ENCODE measurements at places on chromosomes 7 and 10. TPM values are rescaled to one million over a fixed set of nuclear protein-coding genes. Genes with fewer than 3 reads are reported as not detected.

- no peak for DNase-seq
- no peaks in the 10 kb centered on the region for H3K36me3 ChIP-seq
- H3K27ac ChIP-seq: no peak overlapping the region
- H3K4me1 ChIP-seq: peaks cover 38% of the 10 kb centered on the region
Measured at GRCh38 chr7:50723888-50724287, 58.8 kb downstream of the GRB10 start.

GRCh38 chr7:135980012-135980551 lies 2.9 kb upstream of the MTPN start:
- H3K36me3 ChIP-seq: no peaks in the 10 kb centered on the region
- H3K4me1 ChIP-seq: peaks cover 10% of the 10 kb centered on the region

DNA sequence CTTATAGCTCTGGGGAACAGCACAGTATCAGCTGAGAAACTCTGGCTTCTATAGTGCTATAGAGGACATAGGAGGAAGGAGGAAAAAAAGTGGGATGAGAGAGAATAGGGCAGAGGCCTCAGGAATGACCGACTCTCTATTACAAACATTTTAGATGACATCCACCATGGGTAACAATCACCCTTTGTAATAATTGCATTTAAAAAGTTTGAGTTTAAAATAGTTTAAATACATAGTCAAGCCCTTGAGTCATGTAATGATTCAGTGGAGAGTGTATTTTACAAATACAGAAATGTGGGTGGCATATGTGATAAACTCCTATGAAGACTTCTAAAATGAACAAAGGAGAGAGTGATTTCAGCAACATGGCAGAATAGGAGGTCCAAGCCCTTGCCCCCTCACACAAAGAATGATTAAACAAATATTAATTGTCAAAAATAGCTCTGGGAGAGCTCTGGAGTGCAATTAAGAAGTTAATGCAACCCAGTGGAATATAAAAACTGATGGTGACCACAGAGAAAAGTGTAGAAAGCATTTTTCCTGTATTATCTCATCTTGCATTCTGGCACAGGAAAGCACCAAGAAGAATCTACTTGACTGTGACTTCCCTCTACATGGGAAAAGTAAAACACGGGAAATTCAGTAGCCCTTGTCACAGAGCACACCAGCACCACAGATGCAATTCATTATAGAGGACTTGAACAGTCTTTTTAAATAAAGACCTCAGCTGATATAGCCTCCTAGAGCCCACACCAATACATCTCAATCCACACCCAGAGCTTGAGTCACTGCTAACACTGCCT lies 569.0 kb upstream of the SORCS1 start:
- DNase-seq: no peak
- H3K27ac ChIP-seq: no peak overlapping the region
- H3K36me3 ChIP-seq: no peaks in the 10 kb centered on the region
- peaks cover 4% of the 10 kb centered on the region for H3K4me1 ChIP-seq
- H3K27me3 ChIP-seq: no peaks in the 10 kb centered on the region

DNA sequence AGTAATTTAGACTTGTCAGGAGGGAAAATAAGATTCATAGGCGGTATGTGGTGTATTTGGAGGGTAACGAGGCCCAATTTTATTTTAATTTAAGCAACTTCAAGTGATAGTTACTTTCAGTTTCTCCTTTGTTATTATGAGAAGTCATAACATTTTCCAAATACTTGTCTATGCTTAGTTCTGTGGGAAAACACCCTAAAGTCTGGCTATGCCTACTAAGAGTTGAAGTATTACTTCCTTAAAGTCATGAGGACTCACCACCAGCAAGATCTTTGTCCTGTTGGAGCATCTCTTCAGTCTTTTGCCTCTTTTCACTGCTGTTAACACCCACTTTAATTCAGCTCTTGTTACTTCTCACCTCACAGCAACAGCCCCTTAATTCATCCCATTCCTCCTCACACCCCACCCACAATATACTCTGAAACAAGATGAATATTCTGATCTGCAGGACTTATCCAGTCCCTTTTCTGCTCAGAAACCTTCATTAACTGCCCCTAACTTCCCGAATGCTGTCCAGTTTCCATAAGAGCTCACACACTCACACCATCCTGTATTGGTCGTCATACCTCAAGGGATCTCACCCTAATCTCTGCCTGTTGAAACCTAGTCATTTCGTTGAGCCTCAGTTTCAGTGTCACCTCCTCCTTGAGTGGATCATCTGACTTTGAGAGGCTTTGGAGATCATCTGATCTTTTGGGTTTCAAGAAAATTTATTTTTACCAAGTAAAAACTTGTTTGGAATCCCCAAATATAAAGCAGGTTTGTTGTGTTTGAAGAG lies 61.3 kb downstream of the DNAH11 start:
- no peak overlapping the region for H3K27ac ChIP-seq
- H3K36me3 ChIP-seq: no peaks in the 10 kb centered on the region
- no peaks in the 10 kb centered on the region for H3K4me1 ChIP-seq
- H3K4me3 ChIP-seq: no peak overlapping the region

DNA sequence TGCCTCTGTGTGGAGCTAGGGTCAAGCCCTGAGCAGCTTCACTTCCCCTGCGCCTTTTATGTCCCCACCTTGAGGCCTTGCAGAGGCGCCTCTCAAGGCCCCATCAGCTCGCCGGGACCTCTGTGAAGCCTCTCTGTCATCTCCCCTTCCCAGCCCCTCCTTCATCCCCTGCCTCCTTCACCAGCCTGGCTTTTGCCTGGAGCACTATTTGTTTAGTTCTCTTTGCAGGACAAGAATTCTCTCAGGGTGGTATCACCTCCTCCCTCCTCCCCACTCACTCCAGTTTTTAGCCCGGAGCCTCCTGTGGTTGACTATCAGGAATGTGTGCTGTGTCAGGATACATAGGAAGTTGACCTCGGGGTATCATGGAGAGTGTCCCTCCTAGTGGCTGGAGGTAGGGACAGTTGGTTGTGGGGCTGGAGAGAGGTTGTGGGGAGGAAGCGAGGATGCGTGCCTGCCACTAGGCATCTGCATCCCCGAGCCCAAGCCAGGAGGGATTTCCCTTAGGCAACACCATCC lies 89.8 kb upstream of the ANLN start:
- peaks cover 21% of the 10 kb centered on the region for H3K4me1 ChIP-seq
- DNase-seq: no peak
- H3K27me3 ChIP-seq: no peaks in the 10 kb centered on the region
- no peak overlapping the region for H3K27ac ChIP-seq
- H3K36me3 ChIP-seq: no peaks in the 10 kb centered on the region
- H3K4me3 ChIP-seq: no peak overlapping the region

DNA sequence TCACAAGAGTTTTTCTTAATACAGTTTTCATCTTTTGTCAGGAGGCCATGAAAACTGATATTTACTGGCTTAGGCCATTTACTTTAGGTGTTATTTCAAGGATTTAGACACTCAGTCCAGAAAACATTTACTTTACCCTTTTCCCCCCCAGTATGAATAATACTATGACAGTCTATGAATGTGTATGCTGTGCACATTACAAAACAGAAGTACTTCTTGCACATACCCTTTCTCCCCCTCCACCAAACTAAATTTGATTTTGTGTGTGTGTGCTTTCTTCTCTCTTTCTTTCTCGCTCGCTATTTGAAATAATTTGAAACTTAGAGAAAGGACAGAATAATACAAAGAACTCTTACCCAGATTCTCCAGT lies 41.3 kb downstream of the RBM33 start:
- DNase-seq: no peak
- H3K36me3 ChIP-seq: peaks cover 3% of the 10 kb centered on the region
- H3K4me3 ChIP-seq: no peak overlapping the region

DNA sequence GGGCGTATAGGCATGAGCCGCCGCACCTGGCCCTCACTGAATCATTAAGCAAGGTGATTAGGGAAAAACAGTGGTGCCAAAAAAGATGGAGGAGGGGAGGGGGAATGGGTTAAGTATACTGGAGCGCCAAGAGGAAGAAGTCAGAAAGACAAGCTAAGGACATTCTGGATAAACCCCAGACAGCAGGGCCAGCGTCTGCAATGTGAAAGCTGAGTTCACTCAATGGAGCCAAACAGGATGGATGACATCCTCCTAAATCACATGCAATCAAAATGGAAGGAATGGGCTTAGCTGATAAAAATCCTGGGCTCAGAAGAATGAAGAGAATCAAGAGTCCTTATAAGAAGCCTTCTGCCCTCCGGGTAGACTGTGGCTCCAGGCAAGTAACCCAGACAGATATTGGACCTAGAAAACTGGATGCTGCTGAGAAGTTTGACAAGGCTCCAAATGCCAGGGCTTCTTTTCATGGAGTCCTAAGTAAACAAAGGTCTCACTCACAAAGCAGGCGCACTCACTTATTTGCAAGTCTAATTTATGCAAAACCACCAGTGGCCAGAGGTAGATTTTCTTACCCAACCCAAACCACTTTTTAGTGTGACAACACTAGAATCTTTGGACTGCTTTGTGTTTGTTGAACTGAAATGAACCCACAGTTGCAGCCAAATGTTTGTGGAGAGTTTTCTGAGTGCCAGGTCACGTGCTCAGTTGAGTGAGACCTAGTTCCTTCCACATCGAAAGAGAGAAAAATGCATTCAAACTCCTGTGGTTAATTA lies 519.1 kb upstream of the AUTS2 start:
- H3K4me3 ChIP-seq: no peak overlapping the region
- no peak for DNase-seq
- no peak overlapping the region for H3K27ac ChIP-seq
- H3K27me3 ChIP-seq: no peaks in the 10 kb centered on the region
- no peaks in the 10 kb centered on the region for H3K4me1 ChIP-seq

DNA sequence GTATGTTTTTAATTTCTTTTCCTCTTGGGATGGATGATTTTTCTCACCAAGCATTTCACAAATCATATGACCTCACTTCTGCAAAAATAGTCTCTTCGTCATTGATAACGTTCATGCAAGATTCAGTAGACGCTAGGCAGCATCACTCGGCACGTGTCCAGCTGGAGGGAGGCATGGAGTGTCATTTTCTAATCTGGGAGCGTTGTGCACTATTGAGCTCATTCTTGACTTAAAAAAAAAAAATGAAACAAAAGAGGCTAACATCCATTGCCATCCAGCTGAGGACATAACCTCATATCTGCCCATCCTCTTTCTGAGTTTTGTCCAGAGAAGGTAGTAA lies 56.2 kb downstream of the COL17A1 start:
- H3K27ac ChIP-seq: no peak overlapping the region
- H3K36me3 ChIP-seq: peaks cover 4% of the 10 kb centered on the region
- H3K4me1 ChIP-seq: no peaks in the 10 kb centered on the region
- no peaks in the 10 kb centered on the region for H3K27me3 ChIP-seq
- H3K4me3 ChIP-seq: no peak overlapping the region
- no peak for DNase-seq

DNA sequence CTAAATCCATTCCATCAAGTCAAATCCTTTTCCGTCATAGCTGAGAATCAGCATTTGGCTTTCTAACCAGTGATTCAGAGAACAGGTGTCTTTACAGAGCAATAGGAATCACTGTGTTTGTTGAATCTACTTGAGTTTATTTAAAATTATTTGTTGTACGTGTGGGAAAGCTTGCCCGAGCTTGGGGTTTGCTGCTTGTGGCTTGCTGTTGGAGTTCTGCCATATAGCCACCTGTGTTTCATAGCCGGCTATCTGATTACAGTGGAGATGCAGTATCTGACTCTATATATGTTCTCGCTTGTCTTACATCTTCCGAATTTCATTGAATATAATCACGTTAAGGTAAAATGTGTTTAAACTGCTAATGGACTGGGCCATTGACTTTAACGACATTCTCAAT lies 274.3 kb upstream of the MKI67 start:
- no peaks in the 10 kb centered on the region for H3K4me1 ChIP-seq
- no peak overlapping the region for H3K4me3 ChIP-seq
- no peak overlapping the region for H3K27ac ChIP-seq

DNA sequence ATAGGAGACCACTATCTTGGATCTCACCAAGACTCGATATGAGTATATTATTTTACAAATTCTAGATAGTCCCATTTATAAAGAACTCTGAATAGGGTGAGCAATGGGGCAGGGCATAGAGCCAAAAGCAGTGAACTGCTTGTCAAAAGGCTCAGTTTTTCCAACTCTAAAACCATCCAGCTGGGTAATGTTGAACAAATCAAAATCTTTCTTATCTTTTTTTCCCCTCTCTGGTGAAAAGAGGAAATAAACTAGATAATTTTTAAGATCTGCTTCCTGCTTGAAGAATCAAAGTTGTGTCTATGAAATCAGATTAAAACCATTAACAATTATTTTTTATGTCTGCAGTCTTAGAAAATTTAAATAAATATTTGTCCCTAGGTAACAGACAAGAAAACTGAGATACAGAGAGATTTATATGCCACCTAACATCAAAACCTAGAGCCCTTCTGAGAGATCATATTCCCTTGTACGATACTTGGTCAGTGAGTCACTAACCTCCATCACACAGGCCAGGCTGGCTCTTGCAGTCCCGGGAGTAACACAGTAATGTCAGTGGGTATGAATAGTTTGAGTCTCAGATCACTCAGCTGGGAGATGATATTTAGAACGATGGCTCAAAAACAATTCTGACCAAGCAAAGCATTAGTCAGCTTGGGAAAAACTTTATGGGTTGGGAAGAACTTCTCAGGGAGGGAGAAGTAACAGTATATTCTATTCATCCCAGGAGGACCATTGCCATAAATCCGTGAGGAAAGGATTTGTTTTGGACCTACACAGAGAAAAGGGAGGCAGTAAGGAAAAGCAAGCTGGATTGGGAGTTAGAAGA lies 178.8 kb downstream of the REEP3 start:
- H3K27me3 ChIP-seq: no peaks in the 10 kb centered on the region
- H3K36me3 ChIP-seq: no peaks in the 10 kb centered on the region
- peak overlapping the region; percentile 18 for H3K27ac ChIP-seq
- peaks cover 11% of the 10 kb centered on the region for H3K4me1 ChIP-seq

GRCh38 chr7:140347218-140347617 lies 51.1 kb downstream of the SLC37A3 start:
- H3K4me3 ChIP-seq: no peak overlapping the region
- no peaks in the 10 kb centered on the region for H3K27me3 ChIP-seq
- DNase-seq: no peak
- no peaks in the 10 kb centered on the region for H3K4me1 ChIP-seq
- no peak overlapping the region for H3K27ac ChIP-seq

The GDF2 gene
- not detected for total RNA-seq

The ZNF467 gene
- total RNA-seq: 5.9 TPM

The SEMA4G gene
- total RNA-seq: 48.6 TPM

The MUC12 gene
- 8.5 TPM for total RNA-seq

The PLA2G12B gene
- 39.9 TPM for total RNA-seq

The WNT16 gene
- total RNA-seq: 2.8 TPM

The NPS gene
- total RNA-seq: not detected
